ENCODE measurements at places on chromosomes 16 and 17.

GRCh38 chr17:48162306-48162934 lies 54.9 kb downstream of the SNX11 start:
- no peak for DNase-seq

GRCh38 chr16:81546781-81547180 lies 102.2 kb downstream of the CMIP start:
- DNase-seq = no peak

GRCh38 chr17:64426596-64426995 lies 22.3 kb upstream of the MILR1 start:
- DNase-seq = no peak

GRCh38 chr17:48246612-48247011 lies 139.0 kb downstream of the SNX11 start:
- no peak for DNase-seq

- DNase-seq = no peak
Observed at GRCh38 chr17:74750327-74751069, 2.1 kb downstream of the NHERF1 start.

DNA sequence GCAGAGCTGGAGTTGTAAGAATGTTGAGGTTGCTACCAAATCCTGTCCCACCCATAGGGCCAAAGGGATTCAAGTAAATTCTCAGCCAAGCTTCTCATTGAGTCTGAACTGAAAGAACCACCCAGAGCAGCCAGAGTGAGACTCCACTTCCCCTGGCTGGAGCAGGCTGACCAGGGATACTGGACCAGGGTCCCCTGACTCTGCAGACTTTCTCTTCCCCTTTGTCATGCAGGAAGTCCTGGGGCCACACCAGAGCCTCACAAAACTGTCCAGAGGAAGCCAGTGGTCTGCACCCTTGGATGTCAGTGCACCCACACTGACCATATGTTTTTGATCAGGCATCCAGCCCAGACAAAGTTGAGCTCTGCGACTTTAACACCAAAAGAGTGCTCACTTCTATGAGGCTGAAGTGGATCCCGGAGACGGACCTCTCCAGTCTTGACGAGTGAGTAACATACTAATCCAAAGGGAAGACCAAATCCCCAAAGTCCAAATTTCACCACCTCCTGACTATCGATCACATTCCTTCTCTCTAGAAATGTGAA lies 4.1 kb downstream of the NXN start:
- DNase-seq = no peak

Measured in stimulated activated CD8-positive, alpha-beta memory T cell treated with anti-CD3 and anti-CD28 coated beads, Interleukin-7, amount 100 ng/mL, for 48 hours (primary cell).